ENCODE measurements at places on chromosomes 7 and 10. TPM values are rescaled to one million over a fixed set of nuclear protein-coding genes. Genes with fewer than 3 reads are reported as not detected.

DNA sequence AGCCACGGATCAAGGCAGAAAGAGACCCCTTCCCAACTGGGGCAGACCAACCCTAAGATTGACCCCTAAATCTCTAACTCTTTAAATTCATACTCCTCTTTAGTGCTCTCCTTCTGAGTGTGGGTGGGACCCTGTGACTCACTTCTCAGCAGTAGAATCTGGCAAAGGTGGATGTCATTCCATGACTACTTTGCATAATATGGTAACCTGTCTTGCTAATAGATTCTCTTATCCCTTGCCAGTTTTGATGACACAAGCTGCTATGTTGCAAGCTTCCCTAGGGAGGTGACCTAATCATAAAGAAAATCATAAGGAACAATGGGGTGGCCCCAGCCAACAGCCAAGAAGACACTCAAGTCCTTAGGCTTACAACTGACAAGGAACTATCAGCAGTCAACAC lies 155.4 kb upstream of the VWC2 start:
- DNase-seq = no peak

ENKUR gene
- not detected for total RNA-seq

DNA sequence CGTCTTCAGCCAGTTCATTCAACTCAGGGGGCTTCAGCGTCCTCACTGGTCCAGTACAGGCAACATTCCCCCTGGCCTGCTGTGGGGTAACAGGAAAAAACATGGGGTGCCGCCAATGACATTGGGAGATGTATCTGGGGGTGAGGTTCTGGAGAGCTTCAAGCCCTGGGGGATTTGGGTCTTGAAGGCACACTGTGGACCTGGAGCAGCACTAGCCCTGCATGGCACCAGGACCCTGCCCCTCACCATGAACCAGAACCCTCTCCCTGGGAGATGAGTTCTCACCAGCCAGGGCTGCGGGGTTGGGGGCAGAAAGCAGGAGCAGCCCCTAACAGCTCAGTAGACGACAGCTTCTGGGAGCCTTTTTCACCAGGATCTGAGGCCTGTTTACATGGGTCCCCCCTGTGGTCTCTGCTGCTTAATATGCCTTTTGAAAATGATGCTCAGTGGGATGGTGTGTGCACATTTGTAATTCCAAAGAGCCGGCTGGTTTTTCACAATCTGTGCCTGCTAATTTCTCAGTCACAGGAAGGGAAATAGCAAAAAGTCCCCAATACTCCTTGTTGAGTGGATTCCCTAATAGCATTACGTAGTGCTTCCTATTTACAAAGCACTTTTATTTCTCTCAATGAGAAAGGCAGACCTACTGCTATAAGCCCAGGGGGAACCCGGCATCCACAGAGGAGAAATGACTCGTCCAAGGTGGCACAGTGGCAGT lies 509.5 kb downstream of the RPS24 start:
- no peak for DNase-seq

C10orf105 gene
- total RNA-seq = 0.06 TPM

STARD3NL gene
- 29.2 TPM for total RNA-seq

- no peak for DNase-seq
Observed at GRCh38 chr10:119131512-119132240, 27.8 kb downstream of the DENND10 start.

CPA4 gene
- total RNA-seq = not detected

CHN2 gene
- 8.0 TPM for total RNA-seq

All from esophagus muscularis mucosa (tissue), 4 donors.